ENCODE measurements at places on chromosomes 3 and 15. TPM values are rescaled to one million over a fixed set of nuclear protein-coding genes. Genes with fewer than 3 reads are reported as not detected.

GRCh38 chr3:149620291-149621020 is 37.4 kb downstream of the WWTR1 start:
- DNase-seq: no peak

DNA sequence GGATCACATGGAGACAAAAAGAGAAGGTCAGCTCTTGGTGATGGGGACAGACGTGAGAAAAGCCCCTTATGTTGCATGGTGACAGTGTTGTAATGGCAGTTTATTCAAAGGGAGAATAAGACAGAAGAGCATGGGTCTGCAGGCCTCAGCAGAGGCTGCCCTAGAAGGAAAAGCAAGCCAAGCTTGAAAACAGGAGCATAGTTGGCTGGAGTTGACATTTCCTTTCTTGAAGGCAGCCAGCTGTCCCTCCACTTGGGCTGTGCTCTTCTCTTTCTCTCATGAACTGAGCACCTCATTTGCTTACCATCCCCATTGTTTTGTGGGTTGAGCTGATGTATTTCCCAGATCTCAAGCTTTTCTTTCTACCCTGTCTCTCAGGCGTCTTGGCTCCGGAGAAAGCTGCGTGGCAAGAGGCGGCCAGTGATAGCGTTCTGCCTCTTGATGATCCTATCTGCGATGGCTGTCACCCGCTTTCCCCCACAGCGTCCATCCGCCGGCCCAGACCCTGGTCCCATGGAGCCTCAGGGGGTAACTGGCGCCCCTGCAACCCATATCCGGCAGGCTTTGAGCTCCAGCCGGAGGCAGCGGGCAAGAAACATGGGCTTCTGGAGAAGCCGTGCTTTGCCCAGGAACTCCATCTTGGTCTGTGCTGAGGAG is 52.9 kb downstream of the GASK1A start:
- DNase-seq: no peak

DNA sequence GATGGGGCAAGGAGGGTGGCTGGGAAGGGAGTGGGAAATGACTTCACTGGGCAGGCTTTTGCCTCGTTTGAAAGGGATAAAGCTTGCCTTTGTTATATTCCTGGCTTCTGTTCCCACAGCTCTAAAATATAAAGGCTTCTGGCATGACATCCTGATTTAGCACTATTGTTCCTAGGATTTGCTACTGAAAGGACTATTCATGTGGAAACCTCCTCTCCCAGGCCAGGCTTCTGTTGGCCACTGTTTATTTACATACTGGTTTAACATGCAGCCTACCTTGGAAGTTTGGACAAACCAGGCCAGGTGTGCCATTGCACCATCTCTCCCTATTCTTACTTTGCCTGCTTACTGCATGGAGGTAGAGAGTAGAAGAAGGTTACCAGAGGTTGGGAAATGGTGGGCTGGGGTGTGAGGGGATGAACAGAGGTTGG is 2.4 kb upstream of the LMCD1 start:
- DNase-seq: no peak

Gene P3H2
- 18.9 TPM for total RNA-seq

Measured in sciatic nerve (tissue), 2 donors.